ENCODE measurements at places on chromosomes 2 and 18. TPM values are rescaled to one million over a fixed set of nuclear protein-coding genes. Genes with fewer than 3 reads are reported as not detected.
A peak's percentile ranks its signal among the peaks of the same experiment; 100 is the strongest.

Gene HOXD1
- not detected for total RNA-seq

Gene ACTR1B
- 43.8 TPM for total RNA-seq

Gene NXPH2
- total RNA-seq: 6.9 TPM

Gene ERLEC1
- total RNA-seq: 23.8 TPM

Gene GDF7
- total RNA-seq: 0.06 TPM

- H3K27me3 ChIP-seq: peaks cover 16% of the 10 kb centered on the region
- H3K36me3 ChIP-seq: no peaks in the 10 kb centered on the region
- H3K4me3 ChIP-seq: peak overlapping the region; percentile 31
- peak; percentile 91 for DNase-seq
These were observed 182.7 kb upstream of the GLI2 start for GRCh38 chr2:120552800-120553481.

DNA sequence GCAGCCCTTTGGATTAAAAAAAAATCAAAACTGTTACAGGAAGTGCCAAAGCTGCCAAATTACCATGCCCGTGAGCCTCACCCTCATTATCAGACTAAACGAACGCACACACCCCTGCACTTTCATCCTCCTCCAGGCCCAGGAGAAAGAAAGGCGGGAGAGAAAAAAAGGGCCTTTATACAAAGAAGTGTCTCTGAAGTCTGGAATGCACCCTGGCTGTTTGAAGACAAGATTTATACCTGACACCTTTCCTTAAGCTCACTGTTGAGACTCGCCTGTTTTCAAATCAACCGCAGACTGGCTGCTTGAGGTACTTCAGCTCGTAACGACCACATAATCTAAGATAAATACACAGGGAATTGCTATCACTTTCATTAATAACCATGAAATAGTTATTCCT is 31.0 kb downstream of the EDAR start:
- no peak overlapping the region for H3K4me3 ChIP-seq
- no peak for DNase-seq
- no peaks in the 10 kb centered on the region for H3K36me3 ChIP-seq
- H3K4me1 ChIP-seq: no peaks in the 10 kb centered on the region
- H3K27me3 ChIP-seq: no peaks in the 10 kb centered on the region

- no peak for DNase-seq
- H3K4me1 ChIP-seq: no peaks in the 10 kb centered on the region
- no peak overlapping the region for H3K4me3 ChIP-seq
- no peak overlapping the region for H3K27ac ChIP-seq
These were observed 36.5 kb upstream of the HTR2B start for GRCh38 chr2:231161252-231161839.

DNA sequence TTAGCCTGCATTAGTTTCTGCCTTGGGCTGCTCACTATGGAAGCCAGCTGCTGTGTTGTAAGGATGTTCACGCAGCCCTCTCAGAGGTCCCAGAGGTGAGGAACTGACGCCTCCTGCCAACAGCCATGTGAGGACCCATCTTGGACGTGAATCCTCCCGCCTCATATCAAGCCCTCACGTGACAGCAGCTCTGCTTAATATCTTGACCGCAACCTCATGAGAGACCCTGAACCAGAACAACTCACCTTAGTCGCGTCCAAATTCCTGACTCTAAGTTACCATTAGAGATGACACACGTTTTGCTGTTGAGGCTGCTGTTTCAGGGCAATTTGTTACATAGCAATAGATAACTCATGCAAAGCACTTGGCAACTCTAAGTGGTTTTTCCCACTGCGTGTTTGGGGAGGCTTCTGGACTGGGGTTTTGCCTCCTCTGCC is 97.7 kb downstream of the TMEM17 start:
- no peaks in the 10 kb centered on the region for H3K36me3 ChIP-seq
- H3K4me1 ChIP-seq: peaks cover 9% of the 10 kb centered on the region
- no peak for DNase-seq
- no peak overlapping the region for H3K4me3 ChIP-seq

DNA sequence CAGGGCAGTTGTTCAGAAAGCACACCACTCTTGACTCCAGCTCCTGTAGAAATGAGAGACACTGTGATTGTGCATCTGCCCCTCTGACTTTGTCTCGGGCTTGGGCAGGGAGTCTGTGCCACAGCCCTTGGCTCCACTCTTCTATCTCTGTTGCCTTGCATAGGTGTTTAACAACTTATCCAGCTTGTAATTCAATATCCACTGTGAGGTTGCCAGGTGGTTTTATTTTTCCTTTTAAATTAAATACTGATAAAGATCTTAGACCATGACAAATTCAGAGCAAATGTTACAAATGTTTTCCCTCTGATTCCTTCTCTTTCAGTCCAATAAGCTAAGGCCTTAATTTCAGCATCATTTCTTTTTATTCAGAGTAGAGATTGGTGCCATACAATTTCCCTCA is 421.7 kb downstream of the STK39 start:
- H3K27ac ChIP-seq: no peak overlapping the region
- H3K4me3 ChIP-seq: no peak overlapping the region
- H3K27me3 ChIP-seq: no peaks in the 10 kb centered on the region
- no peak for DNase-seq
- peaks cover 6% of the 10 kb centered on the region for H3K36me3 ChIP-seq
- H3K4me1 ChIP-seq: no peaks in the 10 kb centered on the region

GRCh38 chr2:18829251-18829902 is 240.0 kb upstream of the NT5C1B start:
- no peak overlapping the region for H3K27ac ChIP-seq
- no peak for DNase-seq
- H3K36me3 ChIP-seq: no peaks in the 10 kb centered on the region
- H3K4me3 ChIP-seq: no peak overlapping the region

DNA sequence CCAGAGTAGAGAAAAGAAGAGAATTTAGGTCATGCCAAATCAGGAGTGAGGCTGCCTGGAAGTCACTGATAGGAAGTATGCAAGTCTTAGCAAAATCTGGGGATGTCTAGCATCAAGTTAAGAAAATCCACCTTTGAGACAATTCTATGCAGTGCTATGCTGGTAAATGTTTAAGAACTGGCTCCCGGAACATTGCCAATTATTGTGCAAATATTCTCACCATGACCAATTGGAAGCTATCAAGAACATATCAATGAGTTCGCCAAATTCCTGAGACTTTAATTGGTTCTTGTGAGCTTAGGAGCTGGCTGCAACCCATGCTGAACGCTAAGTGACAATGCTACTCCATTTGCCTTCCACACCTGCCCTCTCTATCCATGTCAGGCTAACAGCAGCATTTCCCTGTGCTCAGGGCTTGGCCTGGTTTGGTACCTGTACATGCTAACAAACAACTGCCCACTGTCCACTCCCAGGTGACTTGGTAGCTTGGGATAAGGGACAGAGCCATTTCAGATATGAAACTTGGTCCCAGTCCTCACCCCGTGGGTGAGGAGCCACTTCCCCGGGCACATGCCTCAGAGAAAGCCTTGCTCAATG is 172.9 kb upstream of the KLHL29 start:
- H3K36me3 ChIP-seq: no peaks in the 10 kb centered on the region
- DNase-seq: no peak
- H3K4me3 ChIP-seq: no peak overlapping the region
- H3K27ac ChIP-seq: no peak overlapping the region

- no peak overlapping the region for H3K4me3 ChIP-seq
- DNase-seq: no peak
- H3K27ac ChIP-seq: no peak overlapping the region
- no peaks in the 10 kb centered on the region for H3K4me1 ChIP-seq
These were observed 114.1 kb downstream of the ICOS start for GRCh38 chr2:204050681-204051080.

- H3K27me3 ChIP-seq: no peaks in the 10 kb centered on the region
- DNase-seq: no peak
- no peak overlapping the region for H3K27ac ChIP-seq
- no peak overlapping the region for H3K4me3 ChIP-seq
These were observed 16.9 kb upstream of the SULT1C2 start for GRCh38 chr2:108271691-108272253.

GRCh38 chr2:202023198-202023903 is 10.3 kb upstream of the FZD7 start:
- H3K4me1 ChIP-seq: peaks cover 28% of the 10 kb centered on the region
- DNase-seq: peak; percentile 84
- no peak overlapping the region for H3K4me3 ChIP-seq
- no peaks in the 10 kb centered on the region for H3K36me3 ChIP-seq

- H3K4me3 ChIP-seq: no peak overlapping the region
- no peaks in the 10 kb centered on the region for H3K36me3 ChIP-seq
- H3K4me1 ChIP-seq: no peaks in the 10 kb centered on the region
- no peaks in the 10 kb centered on the region for H3K27me3 ChIP-seq
- no peak for DNase-seq
These were observed 118.7 kb upstream of the NXPH2 start for GRCh38 chr2:138898855-138899254.

GRCh38 chr2:131029812-131030211 is 63.4 kb downstream of the FAM168B start:
- DNase-seq: no peak
- H3K27me3 ChIP-seq: peaks cover 6% of the 10 kb centered on the region
- H3K27ac ChIP-seq: no peak overlapping the region
- no peak overlapping the region for H3K4me3 ChIP-seq
- no peaks in the 10 kb centered on the region for H3K36me3 ChIP-seq
- H3K4me1 ChIP-seq: no peaks in the 10 kb centered on the region

DNA sequence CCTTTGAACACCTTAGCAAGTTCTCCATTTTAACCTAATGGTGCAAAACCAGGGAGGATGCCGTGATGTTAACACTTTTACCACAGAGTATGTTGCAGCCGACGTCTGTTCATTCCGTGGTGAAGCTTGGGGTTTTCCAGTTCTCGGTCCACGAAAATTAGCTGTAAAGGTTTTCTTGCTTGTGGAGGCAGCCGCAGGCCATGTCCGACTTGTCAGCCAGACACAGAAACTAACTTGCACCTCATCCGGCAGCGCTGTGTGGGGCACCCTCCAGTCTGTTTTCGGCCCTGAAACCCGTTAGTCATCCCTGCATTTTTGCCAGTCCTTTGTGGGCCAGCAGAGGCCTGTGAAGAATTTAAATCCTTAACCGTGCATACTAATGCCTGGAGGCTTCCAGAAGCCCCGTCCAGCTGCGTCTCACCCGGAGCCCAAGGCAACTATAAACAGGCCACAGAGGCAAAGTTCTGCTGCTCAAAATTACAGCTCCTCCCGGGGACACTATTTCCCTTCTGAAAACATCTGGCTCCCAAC is 70.6 kb downstream of the SH3YL1 start:
- H3K4me1 ChIP-seq: no peaks in the 10 kb centered on the region
- no peaks in the 10 kb centered on the region for H3K27me3 ChIP-seq
- no peak overlapping the region for H3K4me3 ChIP-seq
- H3K36me3 ChIP-seq: no peaks in the 10 kb centered on the region

DNA sequence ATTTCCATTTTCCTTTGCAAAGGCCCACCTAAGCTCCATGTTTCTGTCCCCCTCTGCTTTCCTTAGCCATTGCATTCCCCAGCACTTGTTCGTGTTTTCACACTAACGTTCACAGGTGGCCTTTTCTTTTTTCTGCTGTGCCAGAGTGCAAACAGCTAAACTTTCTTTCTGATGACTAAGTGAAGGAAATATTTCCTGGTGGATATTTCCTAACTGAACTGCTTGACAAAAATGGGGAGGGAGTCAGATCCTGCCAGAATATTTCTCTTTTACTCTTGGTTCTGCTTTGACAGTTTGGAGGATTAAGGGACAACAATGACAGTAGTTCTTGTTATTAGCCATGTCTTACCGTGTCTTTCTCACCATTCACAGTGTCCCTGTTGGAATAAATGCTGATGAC is 344.0 kb downstream of the ARHGAP15 start:
- H3K4me3 ChIP-seq: no peak overlapping the region
- no peaks in the 10 kb centered on the region for H3K27me3 ChIP-seq
- no peak for DNase-seq
- no peaks in the 10 kb centered on the region for H3K36me3 ChIP-seq

DNA sequence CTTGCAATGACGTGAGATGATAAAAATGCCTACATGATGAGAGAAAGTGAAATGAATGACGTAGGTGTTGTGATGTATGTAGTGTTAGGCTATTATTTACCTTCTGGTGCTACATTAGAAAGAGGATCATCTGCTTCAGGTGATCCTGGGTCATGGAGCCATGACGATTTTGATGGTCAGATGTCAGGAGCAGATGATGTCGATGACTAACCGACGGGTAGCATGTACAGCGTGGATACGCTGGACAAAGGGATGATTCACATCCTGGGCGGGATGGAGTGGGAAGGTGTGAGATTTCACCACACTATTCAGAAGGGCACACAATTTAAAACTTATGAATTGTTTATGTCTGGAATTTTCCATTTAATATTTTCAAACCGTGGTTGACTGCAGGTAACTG is 43.5 kb upstream of the ACVR1C start:
- H3K27ac ChIP-seq: no peak overlapping the region
- H3K27me3 ChIP-seq: no peaks in the 10 kb centered on the region
- no peak for DNase-seq
- H3K4me3 ChIP-seq: no peak overlapping the region

- DNase-seq: no peak
- H3K27me3 ChIP-seq: no peaks in the 10 kb centered on the region
- H3K36me3 ChIP-seq: no peaks in the 10 kb centered on the region
- no peak overlapping the region for H3K27ac ChIP-seq
- no peak overlapping the region for H3K4me3 ChIP-seq
These were observed 433.3 kb upstream of the TCF4 start for GRCh38 chr18:56021136-56021808.
